ENCODE measurements at places on chromosomes 11 and 22.

DNA sequence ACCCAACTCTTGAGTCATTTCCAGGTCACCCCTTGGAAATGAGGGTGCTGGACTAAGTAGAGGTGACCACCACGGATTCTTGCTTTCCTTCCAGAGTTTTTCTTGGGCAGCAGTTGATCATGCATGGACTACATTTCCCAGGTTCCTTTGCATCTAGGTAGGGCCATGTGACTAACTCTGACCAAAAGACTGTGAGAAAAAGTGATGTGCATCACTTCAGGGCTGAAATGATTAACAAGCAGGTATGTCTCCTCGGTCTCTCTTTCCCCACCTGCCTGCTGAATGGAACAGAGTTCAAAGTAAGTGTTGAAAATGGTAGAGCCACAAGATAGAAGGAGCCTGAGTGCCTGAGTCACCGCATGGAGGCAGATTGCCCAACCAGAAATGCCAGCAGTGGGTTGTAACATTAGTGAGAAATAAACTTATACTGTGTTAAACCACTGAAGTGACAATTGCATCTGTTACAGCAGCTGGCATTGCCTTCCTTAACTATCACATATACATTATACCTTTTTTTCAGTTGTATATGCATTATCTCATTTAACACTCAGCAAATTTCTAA lies 113.5 kb downstream of the MN1 start:
- DNase-seq, result no peak

DNA sequence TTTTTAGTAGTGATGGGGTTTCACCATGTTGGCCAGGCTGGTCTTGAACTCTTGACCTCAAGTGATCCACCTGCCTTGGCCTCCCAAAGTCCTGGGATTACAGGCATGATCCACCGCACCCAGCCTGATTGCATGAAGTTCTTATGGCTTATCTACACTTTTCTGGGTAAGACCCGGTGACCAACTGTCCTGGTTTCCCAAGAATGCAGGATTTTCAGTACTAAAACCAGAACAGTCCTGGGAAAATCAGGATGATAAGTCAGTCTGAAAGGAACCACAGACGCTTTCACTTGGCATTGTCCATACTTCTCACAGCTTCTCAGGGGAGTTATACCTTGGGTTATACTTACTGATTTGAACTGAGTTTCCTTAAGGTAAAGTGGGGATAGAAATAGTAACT lies 1.4 kb upstream of the BPIFC start:
- no peak for DNase-seq

- no peak for DNase-seq
These were observed 20.8 kb downstream of the ABTB2 start for GRCh38 chr11:34337016-34337415.

DNA sequence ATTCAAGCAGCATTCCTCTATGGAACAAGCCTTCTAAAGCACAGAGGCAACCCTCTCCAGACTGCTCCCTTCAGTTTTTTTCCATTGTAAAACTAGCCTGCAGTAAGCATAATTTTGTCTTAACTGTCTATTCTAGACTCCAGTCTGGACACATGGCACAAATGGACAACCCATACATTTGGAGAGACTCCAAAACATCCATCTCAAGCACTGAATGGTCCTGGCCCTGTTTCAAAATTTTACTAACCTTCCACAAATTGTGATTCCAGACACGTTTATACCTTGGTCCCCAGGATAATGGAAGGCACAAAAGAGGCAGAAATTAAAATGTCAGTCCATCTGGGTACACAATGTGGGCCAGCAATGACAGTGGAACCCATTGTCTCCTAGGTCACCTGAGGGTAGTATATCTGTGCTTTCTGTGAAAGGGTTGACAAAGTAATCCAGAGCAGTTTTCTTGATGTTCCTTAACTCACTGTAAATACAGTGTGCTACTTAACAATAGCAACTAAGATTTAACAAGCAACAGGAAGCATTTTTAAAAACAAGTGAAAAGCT lies 16.2 kb upstream of the SESN3 start:
- no peak for DNase-seq

DNA sequence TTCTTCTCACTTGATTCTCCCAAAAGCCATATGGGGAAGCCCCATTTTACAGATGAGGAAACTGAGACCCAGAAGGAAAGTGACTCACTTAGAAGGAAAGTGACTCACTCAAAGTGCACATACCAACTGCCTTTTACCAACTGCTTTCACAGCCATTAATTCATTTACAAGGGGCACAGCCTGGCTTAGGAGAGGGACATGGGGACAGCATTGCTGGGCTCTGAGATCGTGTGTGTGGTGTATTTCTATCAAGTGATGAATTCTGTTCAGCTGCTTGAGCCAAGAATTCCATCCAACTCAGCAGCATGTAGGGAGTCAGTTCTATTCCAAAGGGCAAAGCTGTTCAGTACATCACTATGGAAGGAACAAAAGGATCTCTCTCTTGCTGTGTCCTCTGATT lies 23.5 kb upstream of the PAK1 start:
- DNase-seq, result no peak

- DNase-seq, result no peak
These were observed 661.3 kb upstream of the CHORDC1 start for GRCh38 chr11:90884181-90884580.
